ENCODE measurements at places on chromosomes 6 and 20.

DNA sequence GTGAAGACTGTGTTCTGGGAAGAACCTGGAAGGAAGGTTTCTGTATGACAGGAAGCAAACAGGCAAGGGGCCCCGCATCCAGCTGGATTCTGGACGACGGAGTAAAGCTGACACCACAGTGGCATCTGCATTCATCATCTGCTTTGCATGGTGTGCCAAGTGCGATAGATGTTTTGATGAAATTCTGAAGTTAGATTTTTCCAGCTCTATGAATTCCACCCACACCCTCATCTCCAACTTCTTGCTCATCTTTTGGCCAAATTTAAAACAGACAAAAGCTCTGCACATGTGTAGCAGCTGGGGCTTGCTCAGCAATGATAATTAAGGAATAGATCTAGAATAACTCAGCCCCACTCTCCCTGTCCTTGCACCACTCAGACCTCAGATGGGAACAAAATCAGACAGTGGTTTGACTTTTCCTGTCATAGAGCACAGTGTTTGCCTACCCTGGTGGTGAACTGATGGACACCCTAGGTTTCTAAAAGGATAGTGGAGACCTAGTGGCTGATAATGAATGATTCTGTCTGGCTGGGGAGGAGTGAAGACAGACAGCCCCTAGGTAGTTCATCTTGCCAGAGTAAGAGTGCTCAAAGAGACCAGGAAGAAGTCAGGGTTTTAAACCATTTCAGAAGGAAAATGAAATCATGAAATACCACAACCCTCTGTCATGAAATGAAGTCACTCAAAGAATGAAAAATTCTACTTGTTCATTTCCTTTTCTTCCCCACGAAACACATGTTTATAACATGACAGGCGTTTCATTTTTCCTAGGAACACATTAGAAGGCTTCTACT, 85.8 kb downstream of the BCAS1 start:
- DNase-seq = no peak

DNA sequence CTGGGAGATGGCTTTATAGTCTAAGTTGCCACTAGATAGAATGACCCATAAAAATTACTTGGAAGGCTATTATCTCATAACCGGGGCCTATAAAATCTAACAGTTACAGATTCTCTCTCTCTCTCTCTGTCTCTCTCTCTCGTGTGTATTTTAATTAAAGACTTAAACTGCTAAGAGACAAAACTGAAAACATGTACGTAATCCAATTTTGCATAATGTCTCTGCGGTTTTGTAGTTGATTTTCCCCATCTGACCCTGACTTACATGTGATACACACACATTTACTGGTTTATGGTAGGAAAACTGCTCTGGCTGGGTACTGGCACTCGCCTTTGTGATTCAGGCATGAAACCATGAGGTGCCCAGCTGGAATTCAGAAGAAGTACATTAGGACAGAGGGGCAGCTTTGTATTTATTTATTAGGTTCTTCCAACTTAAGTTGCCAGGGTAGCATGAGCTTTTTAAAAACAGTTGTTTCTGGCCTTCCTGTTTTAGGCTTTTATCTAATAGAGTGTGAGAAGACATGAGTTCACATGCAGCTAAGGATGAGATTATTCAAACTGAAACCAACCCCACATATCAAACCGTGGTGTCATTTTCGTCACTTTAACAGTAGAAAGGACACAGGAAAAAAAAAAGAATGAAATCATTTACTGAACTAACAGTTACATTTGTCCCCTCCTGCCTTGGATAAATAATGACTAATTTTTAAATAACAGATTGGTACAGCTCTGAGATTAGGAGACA, 182.5 kb downstream of the GMPR start:
- DNase-seq = no peak

DNA sequence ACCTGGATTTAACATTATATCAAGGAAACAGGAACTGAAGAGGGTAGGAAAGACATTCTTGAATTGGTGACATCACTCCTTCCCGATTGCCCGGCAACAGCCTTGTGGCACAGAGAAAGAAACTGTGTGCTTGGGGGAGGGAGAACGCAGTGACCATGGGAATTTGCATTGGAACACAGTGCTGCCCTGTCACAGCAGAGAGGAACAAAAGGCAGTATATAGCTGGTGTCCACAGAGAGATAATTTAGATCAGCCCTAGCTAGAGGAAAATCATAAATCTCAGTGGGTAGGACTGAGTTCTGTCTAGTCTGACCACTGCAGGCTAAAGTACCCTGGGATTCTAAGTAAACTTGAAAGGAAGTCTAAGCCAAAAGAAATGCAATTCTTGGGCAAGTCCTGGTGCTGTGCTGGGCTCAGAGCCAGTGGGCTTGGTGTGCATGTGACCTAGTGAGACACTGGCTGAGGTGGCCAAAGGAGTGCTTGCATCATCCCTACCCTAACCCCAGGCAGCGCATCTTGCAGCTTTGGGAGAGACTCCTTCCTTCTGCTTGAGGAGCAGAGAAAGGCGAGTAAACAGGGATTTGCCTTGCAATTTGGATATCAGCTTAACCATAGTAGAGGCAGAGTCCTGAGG, 697.6 kb downstream of the HACE1 start:
- DNase-seq = no peak

GRCh38 chr6:105805501-105806023, 280.6 kb upstream of the PRDM1 start:
- no peak for DNase-seq
